ENCODE measurements at places on chromosomes 3 and 15.

- no peak for DNase-seq
Observed at GRCh38 chr3:189340680-189341460, 169.1 kb downstream of the TPRG1 start.

DNA sequence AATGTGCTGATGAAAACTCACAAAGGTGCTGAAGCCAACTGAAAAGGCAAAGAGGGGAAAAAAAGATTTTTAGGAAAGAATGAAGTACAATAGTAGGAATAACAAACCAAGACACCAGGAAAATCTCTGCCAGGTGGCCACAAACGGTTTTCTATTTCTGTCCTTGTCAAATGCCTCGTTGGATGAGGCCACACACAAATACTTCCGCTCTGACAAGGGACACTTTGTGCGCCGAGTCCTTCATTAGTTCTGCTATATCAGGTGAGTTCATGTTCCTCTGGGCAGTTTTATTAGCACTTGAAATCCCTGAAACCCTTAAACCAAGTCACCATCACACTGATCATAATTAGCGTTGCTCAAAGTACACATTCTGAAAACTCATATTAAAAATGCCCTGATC lies 373.1 kb downstream of the VPS13C start:
- no peak for DNase-seq

- DNase-seq = no peak
Observed at GRCh38 chr3:187456250-187456649, 88.1 kb downstream of the RTP4 start.

GRCh38 chr3:139120086-139121056 lies 75.7 kb upstream of the PRR23C start:
- DNase-seq = no peak

DNA sequence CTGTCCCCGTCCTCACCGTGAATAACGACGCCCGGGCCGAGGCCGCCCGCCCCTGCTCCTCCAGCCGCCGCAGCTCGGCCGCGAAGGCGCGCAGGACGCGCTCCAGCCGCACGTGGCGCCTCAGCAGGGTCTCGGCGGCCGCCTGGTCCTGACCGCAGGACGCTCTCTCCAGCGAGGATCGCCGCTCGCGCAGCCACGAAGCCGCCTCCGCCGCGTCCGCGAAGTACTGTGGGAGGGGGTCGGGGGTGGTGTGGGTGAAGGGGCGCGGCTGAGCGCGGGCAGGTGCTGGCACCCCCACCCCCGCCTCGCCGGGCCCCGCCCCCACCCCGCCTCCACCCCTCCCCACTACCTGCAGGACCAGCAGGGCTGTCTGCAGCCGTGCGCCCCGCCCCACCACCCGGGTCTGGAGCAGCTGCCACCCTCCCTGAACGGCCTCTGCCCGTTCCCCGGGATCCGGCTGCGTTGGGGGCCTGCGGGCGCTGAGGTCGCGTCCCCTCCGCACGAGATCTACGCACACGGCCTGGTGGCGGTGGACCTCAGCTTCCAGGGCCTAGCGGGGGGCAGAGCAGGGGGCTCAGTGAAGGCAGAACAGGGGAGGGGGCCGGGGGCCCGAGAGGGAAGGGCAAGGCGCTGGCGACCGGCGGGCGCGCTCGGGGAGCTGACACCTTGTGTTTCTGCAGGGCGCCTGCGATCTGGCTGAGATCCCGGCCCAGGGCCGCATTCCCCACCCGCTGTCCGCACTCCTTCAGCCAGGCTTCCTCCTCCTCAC lies 11.7 kb downstream of the SPTBN5 start:
- DNase-seq = no peak

DNA sequence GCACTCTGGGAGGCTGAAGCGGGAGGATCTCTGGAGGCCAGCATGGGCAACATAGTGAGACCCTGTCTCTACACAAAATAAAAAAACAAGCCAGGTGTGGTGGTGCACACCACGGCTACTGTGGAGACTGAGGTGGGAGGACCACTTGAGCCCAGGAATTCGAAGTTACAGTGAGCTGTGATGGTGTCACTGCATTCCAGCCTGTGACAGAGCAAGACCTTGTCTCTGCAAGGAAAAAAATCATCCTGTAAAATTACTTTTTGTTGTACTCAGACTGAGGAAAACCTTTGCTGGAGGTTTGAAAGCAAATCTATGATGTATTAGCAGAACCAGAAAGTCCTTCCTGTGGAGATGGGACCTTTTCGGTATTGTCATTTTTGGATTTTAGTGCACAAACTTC lies 63.3 kb downstream of the ATP1B3 start:
- DNase-seq = no peak

- no peak for DNase-seq
Observed at GRCh38 chr3:150074697-150075416, 104.2 kb upstream of the PFN2 start.

DNA sequence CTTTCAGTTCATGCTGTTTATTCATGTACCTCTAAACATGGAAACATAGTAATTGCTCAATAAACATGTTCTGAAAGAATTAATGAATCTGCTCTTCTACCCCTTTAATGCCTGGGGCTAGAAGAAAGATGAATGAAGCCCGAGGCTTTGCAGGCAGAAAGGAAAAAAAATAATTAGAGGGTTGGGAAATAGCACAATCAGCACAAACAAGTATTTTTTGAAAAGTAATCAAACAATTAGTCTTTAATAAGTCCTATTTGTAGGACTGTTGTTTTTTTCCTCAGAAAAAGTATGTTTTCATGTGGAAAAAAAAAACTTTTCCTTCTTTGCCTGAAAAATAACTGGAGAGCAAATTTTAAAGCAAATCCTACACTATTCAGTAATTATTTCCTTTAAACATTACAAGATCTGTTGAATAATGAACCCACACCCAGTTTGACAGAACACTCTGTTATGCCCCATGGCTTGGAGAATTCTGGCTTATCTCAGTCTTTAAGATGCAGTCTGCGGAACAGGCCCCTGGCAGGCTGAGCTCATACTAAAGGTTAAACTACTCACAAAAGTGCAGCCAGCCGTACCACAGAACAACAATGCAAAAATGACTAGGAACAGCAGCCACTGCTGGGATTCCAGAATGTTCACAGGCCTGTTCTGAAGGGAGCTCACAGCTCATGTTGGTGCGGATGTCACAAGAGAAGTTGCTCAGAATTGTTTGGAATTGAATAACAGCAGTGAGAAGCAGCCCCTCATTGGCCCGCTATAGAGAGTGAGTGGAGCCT lies 79.2 kb downstream of the ABI3BP start:
- DNase-seq = no peak

DNA sequence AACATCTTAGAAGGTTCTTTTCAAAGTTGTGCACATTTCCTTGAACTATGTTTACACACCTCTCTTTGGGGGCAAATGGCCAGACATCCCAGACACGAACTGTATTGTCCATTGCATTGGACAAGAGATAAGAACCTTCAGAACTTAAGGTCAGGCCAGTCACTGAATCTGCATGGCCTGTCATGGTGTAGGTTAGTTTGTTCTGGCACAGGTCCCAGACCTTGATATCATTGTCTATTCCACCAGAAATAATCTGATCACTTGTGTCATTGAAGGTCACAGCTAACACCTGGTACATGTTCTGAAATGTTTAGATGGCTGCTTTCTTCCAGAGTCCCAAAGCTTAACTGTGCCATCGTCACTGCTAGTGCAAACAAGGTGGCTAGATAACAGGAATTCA lies 55.7 kb downstream of the KCNAB1 start:
- DNase-seq = no peak

- no peak for DNase-seq
Observed at GRCh38 chr15:90011705-90012104, 10.6 kb downstream of the ZNF710 start.

GRCh38 chr15:26232691-26233090 lies 369.6 kb upstream of the ATP10A start:
- no peak for DNase-seq

DNA sequence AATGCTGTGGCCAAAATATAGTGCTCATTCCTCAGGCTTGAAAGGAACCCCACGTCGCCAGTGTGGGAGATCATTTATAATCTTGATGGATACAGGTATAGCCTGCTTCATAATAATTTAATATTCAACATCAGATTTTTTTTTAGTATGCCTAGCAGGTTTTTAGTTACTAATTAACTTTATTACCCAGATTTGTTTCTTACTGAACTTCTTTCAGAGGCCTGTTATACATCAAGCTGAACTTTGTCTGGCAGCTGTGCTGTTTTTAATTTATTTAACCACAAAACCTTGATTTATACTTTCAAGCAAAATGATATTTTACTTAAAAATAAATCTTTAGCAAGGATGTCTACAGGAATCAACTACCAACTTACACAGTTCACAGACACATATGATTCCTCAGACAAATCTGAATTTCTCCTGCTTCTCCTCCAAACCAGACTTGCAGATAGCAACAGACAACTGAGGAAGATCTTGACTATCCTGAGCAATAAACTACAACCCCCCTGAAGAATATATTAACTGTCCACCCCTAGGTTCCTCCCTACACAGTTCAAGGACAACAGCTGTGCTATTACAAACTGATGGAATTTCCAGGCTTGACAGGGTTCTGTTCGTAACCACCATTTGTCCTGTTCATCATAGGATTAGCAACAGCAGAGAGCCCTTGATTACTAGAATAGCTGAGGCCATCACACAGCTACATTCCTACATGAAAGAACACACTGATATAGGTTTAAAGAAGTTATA lies 610 bp downstream of the MAP4 start:
- DNase-seq = no peak

GRCh38 chr3:177131927-177132636 lies 65.2 kb downstream of the TBL1XR1 start:
- no peak for DNase-seq

DNA sequence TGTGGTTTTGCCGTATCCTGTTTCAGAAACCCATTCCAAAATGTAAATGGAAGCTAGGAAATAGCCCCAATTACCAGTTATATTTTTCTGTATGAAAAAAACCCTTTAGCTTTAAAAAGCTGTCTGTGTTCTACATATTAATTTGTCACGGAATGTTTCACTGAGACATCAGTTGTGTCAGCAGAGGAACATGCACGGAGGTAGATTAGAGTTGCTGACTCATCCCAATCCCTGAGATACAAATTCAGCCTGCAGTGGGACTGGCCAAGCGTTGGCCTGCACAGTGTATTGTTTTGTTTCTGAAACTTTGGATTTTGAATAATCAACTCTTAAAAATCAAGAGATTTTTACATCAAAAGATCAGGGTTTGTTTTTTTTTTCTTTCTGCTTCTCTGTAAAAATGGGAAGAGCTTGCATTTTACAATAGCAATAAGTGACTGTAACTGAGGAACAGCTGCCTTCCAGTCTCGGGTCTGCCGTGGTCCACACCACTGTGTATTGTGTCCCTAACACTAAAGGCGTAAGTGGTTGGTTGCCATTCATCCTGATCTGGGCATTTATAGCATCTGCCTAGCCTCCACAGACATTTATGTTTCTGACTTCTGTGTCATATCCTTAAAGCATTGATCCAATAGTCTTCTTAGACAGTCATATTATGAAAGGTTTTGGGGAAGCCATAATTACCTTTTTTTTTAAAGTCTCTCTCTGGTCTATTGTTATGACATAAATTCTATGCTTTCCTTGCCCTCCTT lies 218.1 kb downstream of the ADAMTSL3 start:
- DNase-seq = no peak

- DNase-seq = no peak
Observed at GRCh38 chr3:140602781-140603180, 75.1 kb upstream of the TRIM42 start.

DNA sequence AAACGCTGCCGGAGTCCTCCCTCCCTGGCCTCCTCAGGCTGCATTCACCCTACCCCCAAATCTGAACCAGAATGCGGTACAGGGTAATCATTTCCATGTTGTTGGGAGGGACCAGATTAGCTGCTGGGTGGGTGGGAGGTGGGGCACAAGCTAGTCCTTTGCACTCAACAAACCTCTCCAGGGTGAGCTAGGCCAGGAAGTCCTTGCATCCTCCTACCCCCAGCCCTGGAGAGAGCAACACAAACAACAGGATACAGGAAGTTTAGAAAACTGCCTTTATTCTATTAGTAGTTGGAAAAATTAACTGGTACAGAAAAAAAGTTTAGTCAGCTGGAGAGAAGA lies 702 bp upstream of the GPX1 start:
- DNase-seq = no peak

DNA sequence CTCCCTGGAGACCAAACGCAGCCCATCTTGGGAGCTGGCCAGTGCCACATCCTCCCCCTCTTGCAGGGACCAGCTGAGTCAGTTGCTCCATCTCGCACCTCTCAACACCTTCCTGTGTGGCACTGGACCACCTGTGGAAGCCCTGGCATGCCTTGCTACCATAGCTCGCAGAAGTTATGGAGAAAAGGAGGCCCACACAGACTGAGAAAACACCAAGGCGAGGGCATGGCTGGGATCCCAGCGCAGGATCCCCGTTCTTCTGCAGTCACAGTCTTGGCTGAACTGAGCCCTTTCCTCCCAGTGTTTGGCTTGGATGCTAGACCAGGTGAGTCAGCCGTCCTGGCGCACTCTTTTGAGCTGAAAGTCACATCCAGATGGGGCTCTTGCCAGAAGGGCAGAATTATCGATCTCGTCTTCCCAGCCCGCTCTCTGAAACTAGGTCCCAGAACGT lies 46.9 kb downstream of the CHRD start:
- DNase-seq = no peak

- no peak for DNase-seq
Observed at GRCh38 chr3:15794303-15794771, 3.4 kb downstream of the ANKRD28 start.

DNA sequence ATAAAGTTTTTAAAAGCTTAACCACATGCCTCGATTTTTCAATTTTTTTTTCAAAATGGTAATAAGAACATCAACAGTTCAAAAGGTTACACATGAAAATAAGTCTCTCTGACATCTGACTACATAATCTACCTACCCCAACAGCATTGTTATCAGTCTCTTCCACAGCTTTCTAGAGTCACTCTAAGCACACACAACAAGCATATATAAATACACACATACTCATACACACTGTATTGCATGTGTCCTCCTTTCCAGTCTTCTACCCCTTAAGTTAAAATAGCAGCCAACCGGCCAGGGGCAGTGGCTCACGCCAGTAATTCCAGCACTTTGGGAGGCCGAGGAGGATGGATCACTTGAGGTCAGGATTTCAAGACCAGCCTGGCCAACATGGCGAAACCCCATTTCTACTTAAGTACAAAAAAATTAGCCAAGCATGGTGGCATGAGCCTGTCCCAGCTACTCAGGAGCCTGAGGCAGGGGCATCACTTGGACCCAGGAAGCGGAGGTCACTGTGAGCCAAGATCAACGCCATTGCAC lies 12.2 kb downstream of the TBL1XR1 start:
- DNase-seq = no peak

DNA sequence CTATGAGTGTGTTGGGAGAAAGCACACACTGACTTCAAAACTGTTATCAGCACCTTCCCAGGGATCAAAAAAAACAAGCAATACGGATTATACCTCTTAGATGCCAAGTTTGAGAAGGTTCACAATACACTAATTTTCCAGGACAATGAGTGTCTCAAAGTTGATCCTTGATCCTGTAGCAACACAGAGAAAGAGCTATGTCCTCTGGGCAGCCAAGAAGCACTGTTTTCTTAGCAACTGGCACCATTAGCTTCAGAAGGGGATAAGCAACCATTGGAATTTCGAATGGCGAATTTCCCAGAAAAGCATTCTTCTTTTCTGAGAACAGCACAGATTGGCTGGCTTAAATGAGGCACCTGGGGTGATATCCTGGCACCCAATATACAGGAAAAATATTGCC lies 270.3 kb upstream of the RORA start:
- DNase-seq = no peak

GRCh38 chr15:49815526-49815925 lies 194.7 kb downstream of the DTWD1 start:
- DNase-seq = no peak

- DNase-seq = no peak
Observed at GRCh38 chr3:42975456-42975855, 3.7 kb upstream of the GASK1A start.

All from hematopoietic multipotent progenitor cell treated with erythropoietin and hydrocortisone succinate and interleukin-3 and kit ligand, for 17 days (in vitro differentiated cells).